Left renal pelvis (tissue), 4 donors: ENCODE measurements at places on chromosomes 1 and 21. TPM values are rescaled to one million over a fixed set of nuclear protein-coding genes. Genes with fewer than 3 reads are reported as not detected.

DNA sequence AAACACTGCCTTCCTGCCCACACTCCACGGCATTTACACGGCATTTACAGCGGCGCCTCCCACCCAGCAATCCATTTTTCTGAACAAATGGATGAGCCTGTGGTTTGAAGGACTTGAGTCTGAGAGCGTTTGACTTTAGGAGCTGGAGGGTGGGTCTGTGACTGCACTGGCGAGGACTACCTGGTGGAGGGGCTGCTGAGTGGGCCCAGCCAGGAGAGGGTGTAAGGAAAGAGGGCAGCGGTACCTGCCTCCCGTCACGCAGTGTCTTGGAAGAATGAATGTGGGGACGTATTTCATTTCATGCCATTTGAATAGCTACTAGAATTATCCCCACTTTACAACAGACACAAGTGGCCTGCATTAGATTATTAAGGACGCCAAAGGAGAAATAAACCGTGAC lies 62.9 kb downstream of the B3GALT5 start:
- no peak for DNase-seq

DNA sequence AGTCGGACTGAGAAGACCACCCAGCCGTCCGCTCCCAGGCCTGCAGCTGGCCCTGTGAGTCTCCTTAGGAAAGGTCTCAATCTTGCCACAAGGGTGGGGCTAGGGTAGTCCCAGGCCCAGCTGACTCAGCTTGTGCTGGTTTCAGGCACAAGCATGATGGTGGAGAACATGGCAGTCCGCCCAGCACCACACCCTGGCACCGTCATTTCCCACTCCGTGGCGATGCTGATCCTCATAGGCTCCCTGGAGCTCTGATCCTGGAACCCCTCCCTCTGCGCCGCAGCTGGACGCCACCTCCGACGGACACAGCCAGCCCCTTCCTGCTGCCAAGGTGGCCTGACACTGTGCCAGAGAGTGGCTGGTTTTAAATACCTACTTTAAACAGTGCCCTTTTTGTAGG lies 10.7 kb downstream of the TMEM81 start:
- no peak for DNase-seq

- DNase-seq = no peak
Measured at GRCh38 chr1:32768110-32768850, 48.9 kb downstream of the YARS1 start.

GRCh38 chr1:210692796-210693195 lies 364.1 kb downstream of the HHAT start:
- DNase-seq = no peak

- DNase-seq = no peak
Measured at GRCh38 chr1:27598295-27598687, 5.7 kb downstream of the AHDC1 start.

Gene VPS45
- 65.7 TPM for polyA plus RNA-seq

Gene WNT2B
- polyA plus RNA-seq = 6.5 TPM

Gene CFAP107
- polyA plus RNA-seq = 1.7 TPM

- no peak for DNase-seq
Measured at GRCh38 chr1:12552111-12552888, 65.7 kb downstream of the DHRS3 start.

Gene CD53
- 7.9 TPM for polyA plus RNA-seq

Gene NEK2
- 17.6 TPM for polyA plus RNA-seq

DNA sequence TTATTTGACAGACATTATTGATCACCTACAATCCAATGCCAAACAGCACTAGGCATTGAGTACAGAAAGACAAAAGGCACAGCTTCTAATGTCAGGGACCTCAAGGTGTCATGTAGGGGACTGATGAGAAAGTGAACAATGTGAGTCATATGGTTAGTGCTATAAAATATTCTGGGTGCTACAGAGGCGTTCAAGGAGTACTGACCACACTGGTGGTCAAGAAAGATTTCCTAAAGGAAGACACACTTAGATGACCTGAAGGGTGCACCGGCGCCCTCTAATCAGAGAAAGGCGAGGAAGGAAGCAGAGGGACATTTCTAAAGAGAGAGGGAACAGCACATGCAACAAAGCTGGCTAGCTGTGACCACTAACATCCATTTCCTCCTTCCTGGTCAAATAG lies 64.9 kb upstream of the F3 start:
- DNase-seq = no peak

Gene GNAT2
- polyA plus RNA-seq = not detected

- no peak for DNase-seq
Measured at GRCh38 chr1:96978444-96978843, 256.9 kb downstream of the PTBP2 start.

Gene AMPD1
- polyA plus RNA-seq = not detected

DNA sequence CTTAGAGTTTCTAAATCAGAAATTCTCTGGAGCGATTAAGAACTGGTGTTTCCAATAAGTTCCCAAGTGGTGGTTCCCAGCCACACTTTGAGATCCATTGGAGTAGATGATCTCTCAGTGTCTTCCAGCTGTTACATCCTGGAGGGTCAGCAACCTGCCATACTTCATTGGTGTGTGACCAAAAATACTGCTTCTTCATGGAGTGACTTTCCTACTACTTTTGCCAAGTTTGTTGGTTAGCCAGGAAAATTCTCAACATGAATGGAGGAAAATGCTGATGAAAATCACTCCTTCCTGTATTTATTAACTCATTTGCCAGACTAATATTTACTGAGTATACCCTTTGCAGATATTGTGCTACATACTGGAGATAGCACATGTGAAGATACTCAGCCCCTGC lies 186.1 kb downstream of the FGGY start:
- DNase-seq = no peak

- DNase-seq = no peak
Measured at GRCh38 chr1:22749919-22750684, 39.5 kb downstream of the EPHB2 start.

Gene SPATA45
- 0.36 TPM for polyA plus RNA-seq

Gene NBPF6
- polyA plus RNA-seq = not detected

DNA sequence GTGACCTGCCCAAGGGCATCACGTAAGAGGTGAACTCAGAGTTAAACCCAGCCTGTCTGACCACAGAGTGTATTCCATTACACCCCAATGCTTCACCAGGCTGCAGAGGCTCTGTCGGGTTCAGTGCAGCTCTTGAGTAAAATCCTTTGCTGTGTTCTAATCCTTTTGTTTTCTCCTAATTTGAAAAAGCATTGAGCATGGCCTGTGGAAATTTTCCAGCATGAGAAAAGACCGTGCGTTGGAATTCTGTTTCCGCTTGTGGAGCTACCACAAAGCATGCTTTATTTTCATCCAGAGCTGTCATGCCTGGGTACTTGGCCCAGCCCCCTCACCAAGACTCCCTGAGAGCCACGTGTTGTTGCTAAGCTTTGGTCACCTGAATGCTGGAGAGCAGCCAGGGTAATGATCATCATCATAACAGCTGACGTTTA lies 317.6 kb downstream of the PRDM2 start:
- no peak for DNase-seq

Gene RGS18
- polyA plus RNA-seq = 2.8 TPM

Gene CD1E
- polyA plus RNA-seq = not detected

Gene F13B
- not detected for polyA plus RNA-seq

DNA sequence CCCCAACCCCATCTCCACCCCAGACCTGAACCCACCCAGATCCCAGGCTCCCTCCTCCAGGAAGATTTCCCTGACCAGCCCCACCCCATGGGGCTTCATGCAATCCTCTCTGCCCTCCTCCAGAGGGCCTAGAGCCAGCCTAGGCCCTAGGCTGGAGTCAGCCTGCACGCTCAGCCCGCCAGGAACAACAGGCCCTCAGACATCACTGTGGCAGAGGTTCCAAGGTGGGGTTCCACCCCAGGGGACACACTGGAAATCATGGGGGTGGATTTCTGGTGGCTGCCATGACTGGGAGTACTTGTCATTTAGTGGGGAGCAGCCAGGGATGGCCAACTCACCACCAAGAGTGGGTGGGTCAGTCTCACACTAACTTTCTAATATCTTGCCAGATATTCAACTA lies 122.0 kb downstream of the GLIS1 start:
- DNase-seq = no peak

DNA sequence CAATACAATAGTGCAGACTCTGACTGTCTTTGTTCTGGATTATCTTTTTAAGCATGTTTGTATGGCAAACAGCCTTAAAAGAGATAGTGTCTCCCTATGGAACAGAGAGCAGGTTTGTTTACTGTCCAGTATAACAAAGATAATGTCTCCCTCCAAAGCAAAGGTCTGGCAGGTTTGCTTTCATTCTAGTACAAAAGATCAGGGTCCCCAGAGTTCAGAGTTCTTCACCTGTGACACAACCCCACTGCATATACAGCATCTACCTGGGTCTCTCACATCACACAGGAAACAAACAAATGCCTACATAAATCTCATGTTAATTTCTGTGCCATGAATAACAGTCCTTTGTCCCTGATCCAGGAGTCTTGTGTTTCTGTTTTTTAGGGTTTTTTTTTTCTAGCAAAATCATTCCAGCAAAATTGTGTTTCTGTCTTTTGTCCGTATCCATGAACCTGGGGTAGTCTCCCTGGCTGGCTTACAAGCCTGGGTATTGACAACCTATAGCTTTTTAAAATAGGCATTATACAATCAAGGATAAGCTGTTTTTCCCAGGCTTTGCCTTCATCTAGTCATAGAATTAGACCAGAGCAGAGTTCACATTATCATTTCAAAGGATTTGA lies 89.4 kb upstream of the PTBP2 start:
- DNase-seq = no peak

Gene ETNK2
- polyA plus RNA-seq = 22.7 TPM

Gene PROK1
- polyA plus RNA-seq = 0.96 TPM

Gene WDR64
- polyA plus RNA-seq = 0.23 TPM

- DNase-seq = no peak
Measured at GRCh38 chr1:38870996-38871395, 2.2 kb downstream of the MYCBP start.

DNA sequence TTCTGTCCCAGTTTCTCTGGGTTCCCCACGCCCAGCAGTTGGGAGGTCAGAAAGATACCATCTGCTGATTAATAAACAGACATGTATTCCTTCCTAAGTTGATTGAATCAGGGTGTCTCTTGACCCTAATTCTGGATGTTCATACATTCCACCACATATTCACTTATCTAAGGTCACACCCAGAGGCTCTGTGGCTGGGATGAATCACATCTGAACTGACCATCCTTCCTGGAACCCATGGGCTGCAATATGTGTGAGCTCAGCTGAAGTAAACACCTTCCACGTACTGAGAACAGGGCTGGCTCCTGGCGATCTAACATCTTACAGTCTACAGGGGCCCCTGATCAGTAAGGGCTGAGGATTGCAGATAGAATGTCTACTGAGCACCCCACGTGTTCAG lies 20.5 kb upstream of the TRABD2B start:
- no peak for DNase-seq

DNA sequence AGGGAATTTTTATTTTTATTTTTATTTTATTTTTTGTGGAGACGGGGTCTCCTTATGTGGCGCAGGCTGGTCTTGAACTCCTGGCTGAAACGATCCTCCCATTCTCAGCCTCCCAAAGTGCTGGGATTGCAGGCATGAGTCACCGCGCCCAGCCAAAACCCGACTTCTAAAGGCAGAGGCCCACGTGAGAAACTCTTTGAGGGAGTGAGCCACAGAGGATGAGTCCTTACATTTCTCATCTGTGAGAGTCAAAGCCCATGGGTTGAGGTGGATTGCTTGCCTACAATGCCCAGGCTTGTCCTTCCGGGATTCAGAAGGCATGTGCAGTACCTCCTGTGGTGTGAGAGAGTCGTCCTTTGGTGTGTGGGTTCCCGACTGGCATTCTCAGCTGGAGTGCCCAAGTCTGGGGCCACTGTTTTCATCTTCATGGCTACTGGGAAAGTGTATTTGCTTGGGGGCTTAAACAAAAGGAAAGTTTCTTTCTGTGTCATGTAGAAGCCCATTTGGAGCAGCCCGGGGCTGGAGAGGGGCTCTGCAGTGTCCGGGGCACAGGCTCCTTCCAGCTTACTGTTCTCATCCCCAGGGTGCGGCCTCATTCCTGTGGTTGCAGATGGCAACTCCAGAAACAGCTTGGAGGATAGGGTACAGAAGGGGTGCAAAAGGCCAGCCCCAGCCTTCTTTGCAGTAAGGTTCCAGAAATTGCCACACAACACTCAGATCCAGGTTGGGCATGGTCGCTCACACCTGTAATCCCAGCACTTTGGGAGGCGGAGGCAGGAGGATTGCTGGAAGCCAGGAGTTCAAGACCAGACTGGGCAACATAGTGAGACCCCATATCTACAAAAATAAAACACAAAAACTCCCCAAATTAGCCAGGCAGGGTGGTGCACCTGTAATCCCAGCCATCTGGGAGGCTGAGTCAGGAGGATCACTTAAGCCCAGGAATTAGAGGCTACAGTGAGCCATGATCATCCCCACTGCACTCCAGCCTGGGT lies 29.4 kb upstream of the CSF3R start:
- DNase-seq = no peak

- DNase-seq = no peak
Measured at GRCh38 chr1:71414179-71414578, 333.3 kb upstream of the ZRANB2 start.

Gene C1orf56
- polyA plus RNA-seq = 10.8 TPM

Gene TMEM9
- 160 TPM for polyA plus RNA-seq

- no peak for DNase-seq
Measured at GRCh38 chr1:202852163-202852904, 36.6 kb downstream of the RABIF start.

Gene NIBAN1
- 3.6 TPM for polyA plus RNA-seq

Gene AUNIP
- polyA plus RNA-seq = 3.3 TPM
